ENCODE measurements at places on chromosomes 3 and 15.
A peak's percentile ranks its signal among the peaks of the same experiment; 100 is the strongest.

GRCh38 chr15:79179108-79179561, 88.6 kb upstream of the RASGRF1 start:
- no peak for DNase-seq

GRCh38 chr15:50390554-50391264, 33.5 kb upstream of the USP8 start:
- peak; percentile 47 for DNase-seq

- DNase-seq, result no peak
These were observed 428.1 kb upstream of the NAALADL2 start for GRCh38 chr3:174430986-174431385.

DNA sequence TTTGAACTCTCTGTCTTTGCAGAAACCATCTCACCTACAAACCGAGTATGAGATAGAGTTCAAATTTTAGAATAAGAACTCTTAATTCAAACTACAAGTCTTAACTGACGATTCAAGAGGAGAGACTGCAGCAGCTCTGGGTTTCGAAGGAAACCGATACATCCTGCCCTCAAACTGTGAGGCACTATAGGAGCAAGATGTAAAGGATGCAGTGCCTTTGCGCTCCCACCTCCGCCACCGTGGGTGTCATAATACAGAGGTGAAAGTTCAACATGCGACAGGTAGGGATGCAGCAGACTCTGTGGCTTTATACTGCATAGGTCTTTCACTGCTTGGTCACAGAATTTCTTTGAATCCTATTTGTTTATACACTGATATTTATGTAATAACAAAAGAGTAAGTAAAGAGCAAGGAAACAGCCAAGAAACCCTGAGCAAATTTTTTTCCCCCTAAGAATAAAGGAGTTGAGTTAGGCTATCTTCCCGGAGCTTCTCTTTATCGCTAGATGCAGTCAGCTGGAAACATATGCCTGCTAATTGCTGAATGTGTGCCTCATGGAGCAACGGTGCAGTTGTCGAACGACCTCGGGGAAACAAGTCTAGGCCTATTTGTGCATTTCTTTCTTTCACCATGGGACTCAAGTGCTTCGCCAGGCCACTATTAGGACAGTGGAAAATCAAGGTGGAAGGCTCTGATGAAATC, 1097.6 kb upstream of the CFAP20DC start:
- DNase-seq, result no peak

DNA sequence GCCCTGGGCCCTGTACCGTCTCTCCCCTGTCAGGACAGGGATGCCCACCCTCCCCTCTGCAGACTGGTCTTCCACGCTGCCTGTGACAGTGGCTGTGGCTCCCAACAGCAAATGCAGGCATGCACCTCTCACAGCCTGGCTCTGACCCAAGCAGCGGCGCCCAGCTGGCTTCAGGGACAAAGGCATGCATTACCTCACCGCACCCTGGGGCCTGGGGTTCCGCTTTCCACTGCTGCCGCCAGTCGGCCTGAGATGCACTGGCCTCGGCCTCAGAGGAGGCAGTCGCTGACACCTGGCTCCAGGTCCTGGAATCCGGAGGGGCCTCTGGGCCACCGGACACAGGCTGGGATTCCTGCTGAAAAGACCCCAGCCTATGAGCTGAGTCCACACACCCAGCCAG, 70.3 kb downstream of the SCN5A start:
- DNase-seq, result no peak

DNA sequence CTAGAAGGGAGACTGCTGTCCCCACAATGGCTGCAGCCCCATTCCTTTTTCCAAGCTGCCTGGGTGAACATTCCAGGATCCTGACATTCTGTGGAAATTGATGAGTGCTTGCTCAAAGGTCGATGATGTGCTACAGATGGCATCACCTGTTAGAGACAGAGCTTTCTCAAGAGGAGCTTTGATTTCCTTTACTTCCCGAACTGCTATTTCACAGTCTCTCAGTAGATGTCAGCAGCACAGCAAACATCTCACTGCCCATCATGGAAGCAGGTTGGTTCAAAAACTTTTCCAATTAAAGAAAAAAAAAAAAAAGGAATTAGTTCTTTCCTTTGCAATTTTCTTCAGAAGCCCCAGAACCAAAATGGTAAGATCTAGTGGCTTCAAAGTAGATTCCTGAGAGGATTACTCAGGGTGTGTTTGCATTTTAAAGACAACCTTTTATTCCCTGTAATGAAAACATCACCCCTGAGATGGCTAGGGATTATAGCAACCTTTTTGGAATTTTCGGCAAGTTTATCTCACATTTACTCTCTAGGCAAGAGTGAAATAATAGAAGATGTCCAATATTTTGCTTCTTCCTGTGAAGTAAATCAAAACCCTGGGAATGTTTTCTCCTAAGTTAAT, 44.8 kb downstream of the POLR2M start:
- peak; percentile 0 for DNase-seq

- no peak for DNase-seq
These were observed 9.6 kb upstream of the ANP32A start for GRCh38 chr15:68830141-68830785.

DNA sequence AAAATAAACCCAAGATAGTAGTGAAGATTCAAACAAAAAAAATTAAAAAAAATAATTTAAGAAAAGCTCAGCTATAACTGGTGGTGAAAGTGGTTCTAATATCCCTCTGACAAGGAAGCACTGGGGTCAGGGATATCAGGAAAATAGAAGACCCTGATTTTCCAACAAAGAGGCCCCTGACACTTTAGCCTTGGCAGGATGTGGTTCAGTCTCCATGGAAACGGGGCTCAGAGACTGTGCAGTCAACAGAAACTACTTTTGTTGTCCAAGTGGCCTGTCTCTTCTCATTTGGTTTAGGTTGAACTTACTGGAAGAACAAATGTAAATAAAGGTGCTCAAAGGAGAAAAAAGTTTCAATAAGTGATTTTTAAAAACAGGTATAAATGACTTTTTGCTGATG, 27.2 kb downstream of the INTS14 start:
- no peak for DNase-seq
